Spleen (tissue), 13 donors: ENCODE measurements at places on chromosomes 3 and 15. TPM values are rescaled to one million over a fixed set of nuclear protein-coding genes. Genes with fewer than 3 reads are reported as not detected.

Gene NDUFAF3
- polyA plus RNA-seq = 88.4 TPM

Gene CPA3
- polyA plus RNA-seq = 0.06 TPM

Gene BUB1B
- 2.3 TPM for polyA plus RNA-seq

Gene CHST14
- polyA plus RNA-seq = 10.6 TPM

Gene GPR15
- polyA plus RNA-seq = 0.49 TPM

DNA sequence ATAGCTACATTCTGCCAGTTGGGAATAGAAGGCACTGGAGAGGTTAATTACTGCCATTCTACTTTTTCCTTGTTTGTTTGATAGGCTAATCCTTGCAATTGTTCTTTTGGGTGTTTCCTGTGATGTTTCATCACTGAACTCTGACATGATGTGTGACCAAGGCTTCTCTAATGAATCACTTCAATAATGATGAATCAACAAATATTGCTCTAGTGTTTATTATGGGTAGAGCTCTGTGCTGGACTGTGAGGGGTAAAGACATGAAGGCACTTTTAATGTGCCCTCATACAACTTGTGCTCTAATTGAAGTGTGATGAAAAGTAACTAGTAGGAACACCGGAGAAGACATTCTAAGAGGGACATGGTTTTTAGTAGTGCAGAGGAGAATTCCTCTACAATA lies 233.6 kb downstream of the WDR72 start:
- no peaks in the 10 kb centered on the region for H3K36me3 ChIP-seq
- no peaks in the 10 kb centered on the region for H3K4me1 ChIP-seq
- no peak overlapping the region for H3K27ac ChIP-seq
- no peak overlapping the region for H3K4me3 ChIP-seq
- no peaks in the 10 kb centered on the region for H3K27me3 ChIP-seq

DNA sequence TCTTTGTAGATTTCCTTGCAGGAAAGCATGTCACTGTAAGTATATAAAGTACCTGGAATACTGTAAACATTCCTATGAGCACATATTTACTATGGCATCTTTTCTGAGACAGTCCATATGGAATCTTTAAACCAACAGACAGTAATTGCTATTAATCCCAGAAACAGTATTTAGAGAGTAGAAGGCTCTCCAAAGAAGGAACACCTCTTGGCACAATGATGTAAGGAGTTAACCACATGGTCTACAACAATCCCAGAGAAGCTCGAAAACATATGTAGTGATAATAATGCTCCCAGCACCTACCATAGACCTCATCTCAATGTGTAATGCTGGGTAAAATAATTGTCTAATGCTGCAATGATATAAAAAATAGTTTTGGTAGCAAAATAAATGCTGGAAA lies 95.8 kb upstream of the IL12A start:
- no peaks in the 10 kb centered on the region for H3K27me3 ChIP-seq
- H3K36me3 ChIP-seq = no peaks in the 10 kb centered on the region
- H3K27ac ChIP-seq = no peak overlapping the region
- DNase-seq = no peak
- no peak overlapping the region for H3K4me3 ChIP-seq

GRCh38 chr3:184315543-184315867 lies 1.1 kb downstream of the EIF4G1 start:
- peak overlapping the region; percentile 62 for H3K4me3 ChIP-seq
- H3K36me3 ChIP-seq = peaks cover 38% of the 10 kb centered on the region
- H3K27me3 ChIP-seq = no peaks in the 10 kb centered on the region
- H3K27ac ChIP-seq = peak overlapping the region; percentile 97
- no peak for DNase-seq

DNA sequence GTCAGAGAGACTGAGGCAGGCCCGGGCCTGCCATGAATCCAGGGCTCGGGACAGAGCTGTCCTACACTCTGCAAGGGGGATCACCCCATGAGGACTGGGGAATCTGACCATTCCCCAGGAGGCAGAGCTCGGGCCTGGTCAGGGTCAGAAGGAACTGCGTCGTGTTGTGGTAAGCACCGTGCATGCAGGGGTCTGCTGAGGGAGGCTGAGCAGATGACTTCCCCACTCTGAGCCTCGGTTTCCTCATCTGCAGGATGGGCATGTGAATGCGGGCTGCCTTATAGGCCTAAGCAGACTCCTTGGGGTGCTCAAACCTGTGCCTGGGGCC lies 61.6 kb upstream of the IQSEC1 start:
- DNase-seq = no peak
- no peak overlapping the region for H3K4me3 ChIP-seq
- no peaks in the 10 kb centered on the region for H3K36me3 ChIP-seq
- no peaks in the 10 kb centered on the region for H3K27me3 ChIP-seq

DNA sequence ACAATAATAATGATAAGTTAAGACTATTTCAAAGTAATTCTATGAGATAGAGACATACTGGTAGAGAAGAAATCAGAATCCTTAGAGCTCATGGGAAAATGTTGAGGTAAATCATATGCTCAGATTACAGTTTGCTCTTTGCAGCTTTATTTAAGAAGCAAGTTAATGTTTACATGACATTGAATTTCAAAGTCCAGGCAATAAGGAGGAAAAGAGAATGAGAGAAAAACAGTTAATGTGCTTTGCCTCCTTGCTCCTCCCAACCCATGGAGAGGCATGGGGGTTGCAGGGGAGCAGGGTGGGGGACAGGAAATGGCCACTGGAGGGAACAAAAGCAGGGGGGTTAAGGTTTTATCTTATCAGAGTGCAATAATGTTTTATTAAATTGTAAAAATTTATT lies 42.2 kb upstream of the ZBTB38 start:
- no peaks in the 10 kb centered on the region for H3K4me1 ChIP-seq
- H3K36me3 ChIP-seq = no peaks in the 10 kb centered on the region
- DNase-seq = no peak
- H3K4me3 ChIP-seq = no peak overlapping the region
- H3K27ac ChIP-seq = no peak overlapping the region

DNA sequence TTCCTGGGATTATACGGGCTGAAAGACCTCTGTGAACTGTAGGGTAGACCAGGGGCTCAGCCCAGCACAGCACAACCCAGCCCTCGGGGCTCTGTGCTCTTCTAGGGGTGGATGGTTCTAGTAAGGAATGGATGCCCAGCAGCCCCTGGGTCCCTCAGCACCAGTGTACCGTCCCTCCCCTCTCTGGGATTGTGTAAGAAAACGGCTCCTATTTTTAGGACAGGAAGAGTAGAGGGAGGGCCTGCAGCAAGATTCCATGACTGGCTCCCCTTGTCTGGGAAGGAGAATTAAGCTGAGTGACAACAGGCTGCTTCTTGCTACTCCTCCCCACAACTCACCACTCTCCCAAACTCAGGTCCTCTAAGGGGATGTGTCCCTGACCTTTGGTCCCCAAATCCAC lies 270.8 kb upstream of the TOPAZ1 start:
- H3K27ac ChIP-seq = no peak overlapping the region
- no peaks in the 10 kb centered on the region for H3K27me3 ChIP-seq
- H3K4me1 ChIP-seq = no peaks in the 10 kb centered on the region
- H3K4me3 ChIP-seq = no peak overlapping the region
- H3K36me3 ChIP-seq = no peaks in the 10 kb centered on the region
- no peak for DNase-seq

- H3K36me3 ChIP-seq = no peaks in the 10 kb centered on the region
- H3K4me3 ChIP-seq = no peak overlapping the region
- peak overlapping the region; percentile 52 for H3K27ac ChIP-seq
- DNase-seq = no peak
- peaks cover 51% of the 10 kb centered on the region for H3K4me1 ChIP-seq
Observed at GRCh38 chr3:102181175-102181920, 253.5 kb upstream of the ZPLD1 start.

- H3K4me1 ChIP-seq = no peaks in the 10 kb centered on the region
- no peaks in the 10 kb centered on the region for H3K36me3 ChIP-seq
- no peak for DNase-seq
- no peaks in the 10 kb centered on the region for H3K27me3 ChIP-seq
- no peak overlapping the region for H3K27ac ChIP-seq
Observed at GRCh38 chr15:35394416-35394815, 151.5 kb downstream of the DPH6 start.

GRCh38 chr3:115685097-115685496 lies 61.8 kb downstream of the GAP43 start:
- no peak overlapping the region for H3K4me3 ChIP-seq
- H3K4me1 ChIP-seq = no peaks in the 10 kb centered on the region
- H3K27me3 ChIP-seq = peaks cover 4% of the 10 kb centered on the region

DNA sequence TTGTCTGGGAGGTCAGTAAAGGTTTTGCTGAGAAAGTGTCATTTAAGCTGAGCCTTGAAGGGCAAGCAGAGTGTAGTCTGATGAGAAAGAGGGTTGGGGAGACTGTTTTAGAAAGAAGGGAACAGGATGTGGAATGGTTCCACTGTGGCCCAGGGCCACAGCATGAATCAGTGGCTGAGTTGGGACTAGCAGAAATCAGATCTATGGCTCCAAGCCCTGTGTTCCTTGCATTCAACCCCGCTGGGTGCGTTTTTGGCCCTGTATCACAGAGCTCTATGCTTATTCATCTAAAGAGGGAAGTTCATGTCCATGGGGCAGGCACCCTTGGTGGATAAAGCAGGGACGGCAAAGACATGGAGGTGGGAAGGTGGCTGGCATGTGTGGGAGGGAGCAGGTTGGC lies 151.3 kb downstream of the CACNA1D start:
- no peak overlapping the region for H3K4me3 ChIP-seq
- no peak for DNase-seq
- no peak overlapping the region for H3K27ac ChIP-seq
- no peaks in the 10 kb centered on the region for H3K27me3 ChIP-seq
- H3K4me1 ChIP-seq = no peaks in the 10 kb centered on the region

- no peaks in the 10 kb centered on the region for H3K27me3 ChIP-seq
- H3K36me3 ChIP-seq = no peaks in the 10 kb centered on the region
- no peak for DNase-seq
- no peak overlapping the region for H3K27ac ChIP-seq
Observed at GRCh38 chr3:129820587-129820986, 72.9 kb downstream of the TMCC1 start.

DNA sequence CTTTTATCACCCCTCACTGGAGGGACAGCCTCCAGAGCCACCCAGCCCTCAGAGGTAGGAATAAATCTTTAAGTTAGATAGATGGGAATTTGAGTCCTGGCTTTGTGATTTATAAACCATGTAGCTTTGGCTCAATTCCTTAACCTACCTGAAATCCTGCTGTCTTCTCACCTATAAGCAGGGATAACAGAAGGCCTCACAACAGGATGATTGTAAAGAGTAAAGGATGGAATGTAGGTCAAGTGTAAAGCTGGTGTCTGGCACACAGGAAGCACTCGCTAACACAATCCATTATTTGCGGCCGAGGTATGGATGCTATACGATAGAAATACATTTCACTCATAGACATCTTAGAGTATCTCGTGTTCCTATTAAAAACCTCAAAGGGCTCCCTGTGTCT lies 162.9 kb upstream of the LRTM1 start:
- H3K36me3 ChIP-seq = no peaks in the 10 kb centered on the region
- H3K27me3 ChIP-seq = no peaks in the 10 kb centered on the region
- H3K27ac ChIP-seq = no peak overlapping the region
- DNase-seq = no peak
- H3K4me3 ChIP-seq = no peak overlapping the region
- H3K4me1 ChIP-seq = no peaks in the 10 kb centered on the region
